ENCODE measurements at places on chromosomes 2 and 18. TPM values are rescaled to one million over a fixed set of nuclear protein-coding genes. Genes with fewer than 3 reads are reported as not detected.

DNA sequence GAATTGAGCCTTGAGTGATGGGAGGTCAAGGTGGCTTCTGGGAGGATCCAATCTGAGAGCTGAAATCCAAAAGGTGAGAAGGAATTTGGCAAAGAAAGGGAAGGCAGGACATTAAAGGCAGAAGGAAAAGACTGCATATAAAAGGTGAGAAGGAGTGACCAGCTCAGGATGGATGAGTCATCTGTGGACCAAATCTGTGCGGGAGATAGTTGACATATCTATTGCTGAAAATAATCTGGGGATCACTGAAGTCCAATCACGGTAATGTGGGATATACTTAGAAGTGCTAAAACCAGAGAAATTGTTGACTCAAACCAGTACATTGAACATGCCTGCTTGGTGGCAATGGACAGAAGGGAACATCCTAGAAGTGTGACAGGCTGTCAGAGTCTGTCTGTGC, 8.0 kb upstream of the PTPN4 start:
- DNase-seq = no peak
- no peaks in the 10 kb centered on the region for H3K36me3 ChIP-seq
- no peaks in the 10 kb centered on the region for H3K27me3 ChIP-seq
- H3K4me3 ChIP-seq = no peak overlapping the region
- H3K4me1 ChIP-seq = no peaks in the 10 kb centered on the region
- no peak overlapping the region for H3K27ac ChIP-seq

DNA sequence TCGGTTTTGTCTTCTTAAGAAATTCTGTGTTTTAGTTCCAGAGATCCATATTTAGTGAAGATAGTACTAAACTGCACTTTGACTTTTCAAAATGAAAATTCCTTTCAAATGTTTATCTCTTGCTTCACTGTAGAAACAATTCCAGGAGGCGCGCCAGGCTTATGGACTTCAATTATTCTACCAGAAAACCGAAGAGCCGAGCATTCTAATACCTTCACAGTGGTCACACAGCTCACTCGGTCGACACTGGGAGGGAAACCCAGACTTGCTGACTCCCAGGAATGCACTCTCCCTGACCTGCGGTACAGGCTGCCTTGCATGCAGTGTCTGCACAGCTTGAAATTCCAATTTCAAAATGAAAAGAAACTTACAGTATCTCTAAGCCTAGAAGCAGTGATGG, 119.9 kb upstream of the PIEZO2 start:
- H3K4me3 ChIP-seq = no peak overlapping the region
- H3K36me3 ChIP-seq = no peaks in the 10 kb centered on the region
- no peak overlapping the region for H3K27ac ChIP-seq
- no peaks in the 10 kb centered on the region for H3K27me3 ChIP-seq
- H3K4me1 ChIP-seq = no peaks in the 10 kb centered on the region
- no peak for DNase-seq

- no peaks in the 10 kb centered on the region for H3K36me3 ChIP-seq
- no peaks in the 10 kb centered on the region for H3K27me3 ChIP-seq
- peaks cover 8% of the 10 kb centered on the region for H3K4me1 ChIP-seq
- H3K27ac ChIP-seq = no peak overlapping the region
Observed at GRCh38 chr2:109463236-109463635, 150.5 kb downstream of the SEPTIN10 start.

DNA sequence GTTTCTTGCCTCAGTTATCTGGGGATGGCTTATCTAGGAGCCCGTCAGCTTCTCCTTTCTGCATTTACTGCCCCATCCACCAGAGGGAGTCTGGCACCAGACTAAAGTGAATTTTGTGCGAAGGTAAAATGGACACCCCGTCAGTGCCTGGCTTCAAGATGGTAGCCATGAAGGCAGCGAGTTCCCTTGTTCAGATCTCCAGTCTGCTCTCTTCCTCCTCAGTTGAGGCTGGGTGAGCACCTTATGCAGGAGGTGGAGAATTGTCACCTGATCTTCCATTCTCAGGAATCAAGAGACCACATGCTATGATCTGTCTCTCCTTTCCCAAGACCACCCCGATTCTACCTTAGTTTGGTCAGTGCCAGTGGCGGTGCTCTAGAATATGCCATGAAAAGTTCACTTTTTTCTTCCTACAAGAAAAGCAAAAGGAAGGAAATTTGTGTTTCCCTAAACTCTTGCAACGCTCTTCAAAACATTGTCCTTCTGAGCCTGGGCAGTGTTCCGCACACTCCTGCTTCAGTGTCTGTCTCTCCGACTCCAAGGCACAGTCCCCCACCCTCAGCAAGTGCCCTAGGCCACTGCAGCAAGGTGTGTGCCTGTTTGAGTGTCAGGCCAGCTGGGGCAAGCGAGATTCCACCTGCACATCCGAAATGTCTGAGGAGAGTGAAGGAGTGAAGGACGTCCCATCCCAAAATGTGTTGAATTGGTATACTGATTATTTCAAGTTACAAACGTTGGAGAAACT, 168.6 kb downstream of the SS18 start:
- H3K4me3 ChIP-seq = no peak overlapping the region
- no peaks in the 10 kb centered on the region for H3K4me1 ChIP-seq
- H3K36me3 ChIP-seq = no peaks in the 10 kb centered on the region
- no peak overlapping the region for H3K27ac ChIP-seq

GRCh38 chr2:16952368-16952767, 286.7 kb upstream of the CYRIA start:
- H3K27ac ChIP-seq = no peak overlapping the region
- DNase-seq = no peak
- H3K27me3 ChIP-seq = no peaks in the 10 kb centered on the region
- no peaks in the 10 kb centered on the region for H3K36me3 ChIP-seq
- H3K4me3 ChIP-seq = no peak overlapping the region

GRCh38 chr18:39966275-39966674, 1988.8 kb upstream of the PIK3C3 start:
- no peaks in the 10 kb centered on the region for H3K4me1 ChIP-seq
- H3K36me3 ChIP-seq = no peaks in the 10 kb centered on the region
- H3K27me3 ChIP-seq = no peaks in the 10 kb centered on the region
- no peak for DNase-seq
- H3K4me3 ChIP-seq = no peak overlapping the region

DNA sequence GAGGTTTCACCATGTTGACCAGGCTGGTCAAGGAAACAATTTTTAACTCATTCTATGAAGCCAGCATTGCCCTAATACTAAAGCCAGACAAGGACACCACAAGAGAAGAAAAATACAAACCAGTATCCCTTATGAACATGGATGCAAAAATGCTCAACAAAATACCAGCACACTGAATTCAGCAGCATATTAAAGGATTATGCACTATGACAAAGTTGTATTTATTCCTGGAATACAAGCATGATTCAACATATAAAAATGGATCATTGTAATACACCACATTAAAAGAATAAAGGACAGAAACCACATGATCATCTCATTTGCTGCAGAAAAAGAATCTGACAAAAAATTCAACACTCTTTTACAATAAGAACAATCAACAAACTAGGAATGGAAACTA, 138.7 kb downstream of the RAB3GAP1 start:
- DNase-seq = no peak
- H3K27ac ChIP-seq = no peak overlapping the region
- H3K27me3 ChIP-seq = no peaks in the 10 kb centered on the region
- H3K4me1 ChIP-seq = no peaks in the 10 kb centered on the region

- no peak overlapping the region for H3K27ac ChIP-seq
- no peak for DNase-seq
- H3K4me3 ChIP-seq = no peak overlapping the region
- no peaks in the 10 kb centered on the region for H3K27me3 ChIP-seq
Observed at GRCh38 chr2:17747684-17748452, 5.7 kb downstream of the SMC6 start.

DNA sequence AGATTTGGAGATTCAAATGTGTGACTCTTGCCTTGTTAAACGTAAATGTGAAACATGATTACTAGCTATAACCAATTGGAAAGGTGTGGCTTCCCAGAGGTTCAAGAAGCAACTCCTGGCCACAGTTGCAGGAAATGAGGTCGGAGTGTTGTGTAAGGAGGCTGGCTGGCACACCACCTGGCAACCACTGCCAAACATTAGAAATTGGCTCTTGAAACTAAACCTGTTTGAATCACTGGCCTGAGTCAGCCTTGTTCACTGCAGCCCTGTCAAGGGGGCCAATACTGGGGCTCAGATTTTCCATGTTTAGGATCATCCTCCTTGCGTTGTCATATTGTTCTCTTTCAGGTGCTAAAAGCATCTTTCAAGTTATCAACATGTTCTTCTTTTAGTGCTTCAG, 206.3 kb downstream of the ARL6IP6 start:
- H3K4me1 ChIP-seq = no peaks in the 10 kb centered on the region
- H3K36me3 ChIP-seq = no peaks in the 10 kb centered on the region
- no peak overlapping the region for H3K27ac ChIP-seq
- DNase-seq = no peak

DNA sequence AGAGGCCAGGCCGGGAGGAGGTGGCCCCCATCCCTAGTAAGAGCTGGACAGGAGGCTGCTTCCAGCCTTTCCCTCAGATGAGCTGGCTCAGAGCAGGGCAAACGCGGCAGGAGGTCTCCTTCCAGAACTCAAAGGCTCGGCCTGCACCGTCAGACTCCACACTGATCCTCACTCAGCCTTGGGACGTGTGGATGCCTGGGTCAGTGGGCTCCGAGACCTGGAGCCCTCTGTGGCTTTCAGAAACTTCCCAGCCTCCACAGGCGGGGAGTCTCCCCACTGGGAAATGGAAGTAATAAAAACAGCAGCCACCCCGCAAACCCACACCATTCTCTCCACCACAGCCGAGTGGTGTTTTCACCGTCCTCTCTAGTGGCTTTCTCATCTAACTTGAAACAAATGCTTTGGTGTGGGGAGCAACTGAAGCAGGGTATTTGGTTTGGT, 54.3 kb downstream of the INPP5D start:
- no peaks in the 10 kb centered on the region for H3K27me3 ChIP-seq
- no peak overlapping the region for H3K4me3 ChIP-seq
- no peak overlapping the region for H3K27ac ChIP-seq
- H3K4me1 ChIP-seq = peaks cover 8% of the 10 kb centered on the region
- H3K36me3 ChIP-seq = peaks cover 14% of the 10 kb centered on the region
- DNase-seq = no peak

DNA sequence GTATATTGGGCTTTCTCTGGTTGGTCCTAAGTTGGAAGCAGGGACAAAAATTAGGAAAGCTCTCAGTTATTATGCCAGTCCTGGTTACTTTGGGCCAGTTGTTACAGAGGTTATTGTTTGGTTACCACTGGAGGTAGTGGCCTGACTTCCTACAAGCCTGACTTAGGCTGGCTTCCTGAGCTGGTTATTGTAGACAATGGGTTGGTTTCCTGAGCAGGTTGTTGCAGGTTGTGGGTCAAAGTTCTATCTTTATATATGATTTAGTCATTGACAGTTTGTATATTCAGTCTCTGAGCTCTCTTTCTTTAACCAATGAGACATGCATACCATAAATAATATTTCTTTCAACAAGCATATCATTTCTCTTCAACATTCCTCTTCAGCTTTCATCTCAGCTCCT, 58.7 kb upstream of the RPE start:
- H3K27ac ChIP-seq = no peak overlapping the region
- no peak overlapping the region for H3K4me3 ChIP-seq
- no peaks in the 10 kb centered on the region for H3K4me1 ChIP-seq
- H3K27me3 ChIP-seq = no peaks in the 10 kb centered on the region
- DNase-seq = no peak
- no peaks in the 10 kb centered on the region for H3K36me3 ChIP-seq

DNA sequence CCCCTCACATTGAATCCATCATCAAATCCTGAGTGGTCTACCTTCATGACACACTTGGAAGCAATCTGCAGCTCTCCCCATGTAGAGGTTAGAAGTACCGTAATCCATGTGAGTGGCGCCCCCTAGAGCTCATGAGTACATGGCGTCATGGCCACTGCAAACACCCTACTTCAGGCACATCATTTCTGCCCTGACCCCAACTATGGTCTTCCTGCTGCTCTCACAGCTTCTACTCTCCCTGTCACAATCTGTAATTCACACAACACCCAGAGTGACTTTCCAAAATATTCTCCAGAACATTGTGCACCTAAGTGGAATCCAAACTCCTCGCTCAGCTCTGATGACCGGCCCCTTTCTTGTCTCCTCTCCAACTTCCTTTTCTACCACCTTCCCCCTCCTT, 141.9 kb downstream of the ANKRD44 start:
- peaks cover 2% of the 10 kb centered on the region for H3K4me1 ChIP-seq
- no peak overlapping the region for H3K27ac ChIP-seq
- no peaks in the 10 kb centered on the region for H3K36me3 ChIP-seq
- H3K27me3 ChIP-seq = no peaks in the 10 kb centered on the region

GRCh38 chr2:173985605-173985992, 20.4 kb upstream of the SP3 start:
- H3K36me3 ChIP-seq = no peaks in the 10 kb centered on the region
- H3K4me3 ChIP-seq = no peak overlapping the region
- H3K4me1 ChIP-seq = peaks cover 23% of the 10 kb centered on the region
- no peak overlapping the region for H3K27ac ChIP-seq
- H3K27me3 ChIP-seq = no peaks in the 10 kb centered on the region

GRCh38 chr18:11470941-11471340, 138.5 kb upstream of the SLC35G4 start:
- H3K4me3 ChIP-seq = no peak overlapping the region
- H3K27ac ChIP-seq = no peak overlapping the region
- DNase-seq = no peak
- no peaks in the 10 kb centered on the region for H3K36me3 ChIP-seq
- no peaks in the 10 kb centered on the region for H3K4me1 ChIP-seq

- no peak overlapping the region for H3K4me3 ChIP-seq
- H3K36me3 ChIP-seq = no peaks in the 10 kb centered on the region
- no peak for DNase-seq
- no peaks in the 10 kb centered on the region for H3K4me1 ChIP-seq
- H3K27me3 ChIP-seq = no peaks in the 10 kb centered on the region
Observed at GRCh38 chr18:21330122-21330701, 88.2 kb downstream of the GREB1L start.

- H3K36me3 ChIP-seq = peaks cover 27% of the 10 kb centered on the region
- H3K27me3 ChIP-seq = no peaks in the 10 kb centered on the region
- DNase-seq = no peak
- H3K27ac ChIP-seq = no peak overlapping the region
- H3K4me3 ChIP-seq = no peak overlapping the region
- H3K4me1 ChIP-seq = peaks cover 56% of the 10 kb centered on the region
Observed at GRCh38 chr2:25281522-25281921, 60.2 kb downstream of the DNMT3A start.

- H3K27ac ChIP-seq = no peak overlapping the region
- H3K36me3 ChIP-seq = no peaks in the 10 kb centered on the region
- H3K27me3 ChIP-seq = no peaks in the 10 kb centered on the region
Observed at GRCh38 chr18:6785001-6785400, 55.5 kb downstream of the ARHGAP28 start.

SULT1C2 gene
- total RNA-seq = 2.4 TPM

ACVR1 gene
- 23.2 TPM for total RNA-seq

CD28 gene
- total RNA-seq = 0.44 TPM

DNAJC5G gene
- total RNA-seq = 0.94 TPM

GPR35 gene
- 1.4 TPM for total RNA-seq

SERPINB11 gene
- total RNA-seq = not detected

UGT1A5 gene
- total RNA-seq = not detected

HRH4 gene
- total RNA-seq = not detected

PLB1 gene
- total RNA-seq = 0.99 TPM

CCDC102B gene
- 5.6 TPM for total RNA-seq

ARHGAP28 gene
- 2.5 TPM for total RNA-seq

DGKD gene
- 58.0 TPM for total RNA-seq

FAM237A gene
- total RNA-seq = not detected

DSG1 gene
- 0.76 TPM for total RNA-seq

Data from heart right ventricle (tissue), 16 donors.